ENCODE measurements at places on chromosomes 2 and 18.

DNA sequence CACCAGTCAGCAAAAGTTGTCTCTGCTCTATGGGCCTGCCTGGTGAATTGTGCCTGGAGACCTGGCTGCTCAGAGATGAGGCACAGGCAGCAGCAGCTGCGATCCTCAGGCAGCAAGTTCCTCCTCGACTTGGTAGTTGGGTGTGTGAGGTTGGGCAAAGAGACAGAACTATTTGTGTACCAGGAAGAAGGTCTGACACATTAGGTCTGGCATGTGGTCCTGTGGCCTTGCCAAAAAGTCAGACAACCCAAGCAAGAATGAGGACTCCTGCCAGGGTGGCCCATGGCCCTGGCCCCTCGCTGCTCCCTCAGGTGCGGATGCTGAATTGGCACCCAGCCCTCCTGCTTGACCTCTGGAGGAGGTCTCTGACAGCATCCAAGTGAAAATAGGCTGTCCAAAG is 192.7 kb downstream of the DYSF start:
- DNase-seq, result no peak

DNA sequence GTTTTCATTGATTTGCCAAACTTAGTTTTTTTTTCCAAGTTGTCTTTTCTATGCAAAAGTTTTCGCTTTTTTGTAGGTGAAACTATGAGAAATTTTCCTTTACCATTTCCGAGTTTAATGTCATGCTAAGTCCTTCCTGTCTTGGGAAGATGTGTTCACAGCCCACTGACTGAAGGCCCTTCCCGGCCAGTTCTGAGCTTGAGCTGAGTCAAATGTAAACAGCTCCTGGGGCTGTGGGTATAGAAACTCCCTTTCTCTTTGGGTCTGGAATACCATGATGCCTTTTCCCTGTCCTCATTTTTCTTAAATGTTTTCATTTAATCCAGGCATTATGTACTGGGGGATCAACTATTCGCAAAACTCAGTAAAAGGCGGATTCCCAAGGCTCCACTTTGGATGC is 69.8 kb upstream of the IL1R1 start:
- no peak for DNase-seq

GRCh38 chr2:6919901-6920742 is 2.9 kb downstream of the RNF144A start:
- no peak for DNase-seq

DNA sequence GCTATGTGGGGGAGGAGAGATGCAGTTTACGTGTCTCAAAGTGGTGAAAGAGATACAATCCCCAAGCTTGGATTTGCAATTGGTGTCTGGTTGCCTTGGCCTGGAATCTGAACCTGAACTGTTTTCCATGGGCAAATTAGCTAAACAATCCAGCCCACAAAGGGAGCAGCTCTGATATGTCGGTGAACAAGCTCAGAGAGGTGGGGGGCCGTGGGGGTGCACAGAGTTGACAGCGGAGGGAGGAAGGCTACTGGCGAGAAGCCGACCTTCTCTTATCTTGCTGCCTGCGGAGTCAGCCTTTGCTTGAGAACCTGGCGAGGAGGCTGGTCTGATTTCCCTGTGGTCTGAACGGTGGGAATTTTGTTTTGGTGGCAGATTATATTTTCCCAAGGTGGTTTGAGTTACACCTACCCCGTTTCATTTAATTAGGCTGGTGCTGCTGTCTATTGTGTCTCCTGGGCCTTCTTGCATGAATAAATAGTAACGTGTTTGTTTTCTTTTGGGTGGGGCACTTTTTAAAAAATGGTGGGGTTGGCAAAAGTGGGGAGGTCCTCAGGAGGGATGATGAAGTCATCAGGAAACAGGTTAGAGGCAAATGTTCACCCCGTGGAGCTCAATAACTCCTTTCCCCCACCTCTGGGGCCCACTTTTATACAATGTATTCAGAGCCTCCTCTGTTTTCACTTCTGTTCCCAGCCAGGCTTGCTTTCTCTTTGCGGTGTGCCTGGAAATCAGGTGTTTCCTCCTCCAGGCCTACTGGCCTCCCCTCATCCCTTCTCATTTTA is 80.9 kb upstream of the IGFBP5 start:
- DNase-seq, result peak; percentile 86

- DNase-seq, result no peak
Measured at GRCh38 chr2:45770811-45771210, 119.3 kb downstream of the PRKCE start.

GRCh38 chr2:128643221-128644065 is 324.8 kb upstream of the HS6ST1 start:
- no peak for DNase-seq

DNA sequence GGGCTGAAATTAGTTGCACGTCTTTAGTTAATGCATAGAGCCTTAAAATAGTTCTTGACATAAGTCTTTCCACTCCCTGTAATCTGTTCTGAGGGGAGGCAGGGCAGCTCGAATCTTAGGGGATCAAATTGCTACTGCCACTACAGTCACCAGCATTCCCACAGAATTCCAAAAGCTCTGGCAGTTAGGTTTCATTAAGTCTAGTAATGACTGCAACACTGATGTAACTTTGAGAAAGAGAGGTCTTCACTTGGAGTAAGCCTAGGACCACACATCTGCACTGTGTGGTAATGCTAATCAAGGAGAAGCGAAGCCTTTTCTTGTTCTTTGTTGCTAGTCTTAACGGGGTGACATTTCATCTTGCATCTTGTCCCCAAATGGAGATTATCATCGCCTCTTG is 19.3 kb upstream of the NCK2 start:
- DNase-seq, result no peak

DNA sequence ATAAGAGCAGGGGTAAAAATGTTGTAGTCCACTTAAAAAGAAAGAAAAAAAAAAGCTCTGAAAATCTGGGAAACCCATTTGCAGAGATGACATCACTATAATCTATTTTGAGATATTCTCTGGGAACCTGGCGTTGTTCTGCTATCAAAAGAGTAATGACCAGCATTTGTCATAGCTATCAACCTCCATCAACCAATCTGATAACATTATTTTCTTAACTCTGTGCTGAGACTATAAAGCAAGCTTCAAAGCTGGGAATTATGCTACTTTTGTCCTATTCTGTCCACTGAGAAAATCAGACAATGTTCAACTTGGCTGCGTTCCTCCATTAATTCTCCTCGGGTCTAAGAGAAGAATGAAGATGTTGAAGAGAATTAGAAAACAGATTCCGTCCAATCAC is 107.5 kb downstream of the STK39 start:
- no peak for DNase-seq

DNA sequence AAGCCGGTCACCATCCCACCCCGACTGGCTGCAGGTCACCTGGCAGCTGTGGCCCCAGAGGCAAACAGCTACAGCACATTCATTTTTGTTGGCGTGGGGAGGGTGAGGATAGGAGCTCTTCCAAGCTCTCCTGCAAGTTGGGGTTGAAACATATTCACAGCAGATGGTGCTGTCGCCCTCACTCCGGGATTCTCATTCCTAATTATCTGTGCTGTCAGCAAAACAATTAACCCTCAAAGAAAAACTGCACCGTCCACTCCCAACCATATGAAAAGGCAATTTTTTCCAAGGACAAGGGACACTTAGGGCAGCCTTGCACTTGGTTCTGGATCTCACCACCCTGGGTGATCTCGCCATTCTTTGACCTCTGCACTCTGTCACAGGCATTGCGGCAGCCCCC is 68.6 kb downstream of the ZBTB7C start:
- peak; percentile 85 for DNase-seq

GRCh38 chr18:24009651-24010333 is 4.8 kb upstream of the TTC39C start:
- DNase-seq, result peak; percentile 65

GRCh38 chr2:60826111-60826510 is 55.3 kb upstream of the REL start:
- no peak for DNase-seq

DNA sequence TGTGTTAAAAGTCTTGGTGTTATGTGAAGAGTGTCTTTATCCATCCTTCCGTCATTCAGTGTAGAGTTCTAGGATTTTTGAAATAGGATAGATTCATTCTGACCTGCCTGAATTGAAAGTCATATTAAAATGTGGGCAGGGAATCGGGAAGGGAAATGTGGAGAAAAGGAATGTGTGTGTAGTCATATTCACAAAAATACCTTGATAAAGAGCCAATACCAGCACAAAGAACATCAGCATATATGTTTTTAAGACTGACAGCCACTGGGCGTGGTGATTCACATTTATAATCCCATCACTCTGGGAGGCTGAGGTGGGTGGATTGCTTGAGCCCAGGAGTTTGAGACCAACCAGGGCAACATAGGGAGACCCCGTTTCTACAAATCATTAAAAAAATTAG is 188.1 kb downstream of the CAMKMT start:
- DNase-seq, result no peak

DNA sequence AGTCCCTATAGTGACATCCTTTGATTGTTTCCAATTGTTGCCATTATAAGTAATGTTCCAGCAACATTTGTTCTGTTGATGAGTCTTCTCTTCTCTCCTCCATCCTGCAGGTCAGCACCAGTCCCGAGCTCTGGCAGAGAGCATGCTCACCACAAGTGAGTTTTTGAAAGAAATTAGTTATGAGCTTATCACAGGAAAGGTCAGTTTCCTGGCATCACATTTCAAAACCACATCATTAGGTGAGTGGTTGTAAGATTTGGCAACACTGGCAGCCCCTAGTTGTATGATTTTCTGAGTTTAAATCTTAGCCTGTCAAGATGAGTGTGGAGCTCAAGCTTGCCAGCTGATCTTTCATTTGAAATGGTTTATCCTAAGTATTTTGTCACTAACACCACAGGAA is 149.6 kb downstream of the ESCO1 start:
- DNase-seq, result no peak

DNA sequence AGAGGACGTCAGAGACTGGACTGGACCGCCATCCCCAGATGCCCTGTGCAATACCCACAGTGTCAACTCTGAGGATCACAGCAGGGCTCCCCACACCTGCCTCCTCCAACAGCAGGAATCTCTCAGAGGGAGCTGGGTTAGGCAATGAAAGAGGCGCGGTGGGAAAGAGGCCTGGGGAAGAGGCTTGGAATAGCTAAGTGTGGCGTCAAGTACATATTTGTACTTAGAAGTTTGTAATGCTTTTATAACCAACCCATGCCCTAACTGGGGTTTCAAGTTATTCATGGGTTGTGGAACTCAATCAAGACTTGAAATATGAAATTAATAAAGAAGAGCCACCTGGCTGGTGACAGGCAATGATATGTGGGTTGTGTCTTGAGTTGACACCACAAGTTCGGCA is 28.7 kb downstream of the CYP26B1 start:
- no peak for DNase-seq

DNA sequence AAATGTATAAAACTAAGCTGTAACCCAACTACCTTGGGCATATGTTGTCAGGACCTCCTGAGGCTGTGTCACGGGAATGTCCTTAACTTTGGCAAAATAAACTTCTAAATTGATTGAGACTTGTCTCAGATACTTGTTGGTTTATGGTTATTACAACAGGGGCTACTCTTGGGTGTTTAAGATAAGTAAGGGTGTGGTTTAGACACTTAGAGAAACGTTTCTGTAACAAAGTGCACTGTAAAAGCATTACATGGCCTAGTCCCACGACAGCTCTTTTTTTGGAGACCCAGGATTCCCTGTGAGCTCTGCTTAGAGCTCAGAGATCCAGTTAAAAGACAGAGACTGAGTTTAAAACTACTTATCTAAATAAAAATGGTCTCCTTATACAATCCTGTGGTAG is 32.3 kb upstream of the LIPG start:
- DNase-seq, result no peak

DNA sequence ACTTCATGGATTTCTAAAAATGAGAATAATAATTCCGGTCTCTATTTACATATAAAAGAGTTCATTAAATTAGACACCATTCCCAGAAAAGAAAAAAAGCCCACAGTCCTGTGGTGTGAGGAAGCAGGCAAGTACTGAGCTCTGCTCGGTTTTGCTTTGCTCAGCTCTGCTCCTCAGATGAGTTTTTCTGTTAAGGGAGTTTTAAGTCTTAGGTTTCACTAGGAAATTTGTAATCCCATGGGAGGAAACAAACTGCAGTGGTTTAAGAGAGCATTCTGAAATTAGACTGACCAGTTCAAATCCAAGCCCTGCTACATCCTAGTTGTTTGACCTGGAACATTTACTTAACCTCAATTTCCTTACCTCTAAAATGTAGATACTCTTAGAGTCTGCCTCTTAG is 338.6 kb upstream of the MMADHC start:
- no peak for DNase-seq
